RWPE2 (cell line): ENCODE measurements at places on chromosomes 5 and 9.

- no peak for DNase-seq
Observed at GRCh38 chr5:9564752-9565151, 18.9 kb upstream of the SEMA5A start.

GRCh38 chr5:136446565-136446964, 81.2 kb upstream of the TRPC7 start:
- DNase-seq: no peak

DNA sequence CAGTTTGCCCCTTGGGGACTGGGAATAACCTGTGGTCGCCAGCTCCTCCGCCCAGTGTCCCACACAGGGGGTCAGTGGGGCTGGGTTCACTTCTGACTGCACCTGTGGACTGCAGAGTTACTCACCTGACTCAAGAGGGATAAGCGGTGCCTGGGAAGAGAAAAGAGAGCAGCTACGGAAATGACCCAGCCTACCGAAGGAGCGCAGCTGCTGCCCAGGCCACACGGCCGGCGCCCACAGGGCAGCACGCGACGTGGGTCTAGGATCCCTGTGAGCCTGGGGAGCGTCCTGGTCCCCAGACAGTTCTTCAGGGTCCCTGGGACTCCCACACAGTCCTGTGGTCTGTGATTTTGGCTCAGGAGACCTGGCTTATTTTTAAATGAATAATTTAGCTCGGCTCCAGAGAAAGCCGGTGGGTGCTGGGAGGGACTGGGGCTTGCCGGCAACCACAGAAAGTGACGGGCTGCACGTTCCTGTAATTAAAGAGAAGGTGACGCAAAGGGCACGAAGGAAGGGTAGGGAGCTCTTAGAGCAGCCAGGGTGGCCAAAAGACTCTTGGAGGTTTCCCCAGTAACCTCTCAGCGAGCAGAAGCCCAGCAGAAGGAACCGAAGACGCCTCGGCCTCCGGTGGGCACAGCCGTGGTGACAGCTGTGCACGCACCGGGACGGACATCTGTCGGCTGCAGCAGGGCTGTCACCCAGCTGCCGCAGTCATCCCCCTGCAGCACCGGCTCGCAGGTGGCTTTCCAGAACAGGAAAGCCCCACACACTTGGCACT, 97.5 kb upstream of the FCN2 start:
- DNase-seq: no peak

- DNase-seq: no peak
Observed at GRCh38 chr5:42250-42649, 49.7 kb upstream of the PLEKHG4B start.

- DNase-seq: peak; percentile 66
Observed at GRCh38 chr5:1322036-1322900, 22.6 kb downstream of the CLPTM1L start.

- DNase-seq: no peak
Observed at GRCh38 chr5:137753691-137754187, 424 bp downstream of the HNRNPA0 start.

DNA sequence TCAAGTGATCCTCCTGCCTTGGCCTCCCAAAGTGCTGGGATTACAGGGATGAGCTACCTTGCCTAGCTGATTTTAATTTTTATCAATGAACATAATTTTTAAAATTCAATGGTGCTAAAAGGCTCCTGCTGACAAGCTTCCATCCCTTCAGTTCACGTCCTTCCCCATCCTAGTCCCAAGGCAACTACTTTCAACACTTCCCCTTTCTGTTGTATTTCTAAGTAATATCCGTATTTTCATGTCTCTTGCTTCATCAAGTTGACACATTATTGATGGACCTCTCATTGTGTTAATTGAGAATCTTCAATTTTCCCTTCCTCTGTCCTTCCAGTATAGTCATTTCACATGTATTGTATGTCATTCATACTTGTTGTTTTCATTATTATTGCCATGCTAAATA, 93.8 kb upstream of the RASGRF2 start:
- DNase-seq: no peak

GRCh38 chr5:152568016-152568415, 162.9 kb upstream of the NMUR2 start:
- no peak for DNase-seq

DNA sequence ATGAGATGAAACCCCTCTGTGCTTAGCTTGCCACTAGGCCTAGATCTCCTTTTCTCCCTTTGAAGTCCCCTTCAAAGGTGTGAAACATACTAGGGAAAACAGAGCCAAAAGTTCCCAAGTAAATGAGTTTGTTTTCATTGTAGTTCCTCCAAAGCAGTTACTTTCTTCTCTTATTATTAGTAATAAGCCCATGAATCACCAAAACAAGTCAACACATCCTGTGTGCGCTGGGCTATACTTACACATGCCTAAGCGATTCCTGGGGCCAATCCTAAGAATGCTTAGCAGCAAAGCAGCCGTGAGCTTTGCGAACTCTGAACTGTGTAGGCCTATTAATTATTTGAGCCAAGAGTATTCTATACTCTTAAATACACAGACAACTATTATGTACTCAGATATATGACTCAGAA, 7.6 kb downstream of the ENC1 start:
- no peak for DNase-seq

DNA sequence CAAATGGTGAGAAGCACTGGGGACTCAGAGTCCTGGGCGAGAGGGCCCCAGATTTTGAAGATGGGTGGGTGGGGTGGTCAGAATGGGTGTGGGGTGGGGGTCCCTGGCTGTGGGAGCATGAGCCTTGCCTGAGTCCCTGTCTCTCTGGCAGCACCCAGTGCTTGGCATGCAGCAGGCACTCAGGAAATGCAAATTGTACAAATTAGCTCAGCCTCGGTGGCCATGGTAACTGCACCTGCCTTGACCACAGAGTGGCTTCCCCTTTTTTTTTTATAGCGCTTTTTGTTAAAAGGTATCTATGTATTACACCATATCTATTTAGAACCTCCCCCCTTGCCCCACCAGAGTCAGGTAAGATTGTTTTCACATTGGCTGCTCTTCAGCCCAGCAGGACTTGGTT, 19.2 kb upstream of the PITX1 start:
- no peak for DNase-seq

GRCh38 chr5:94908889-94909480, 290.5 kb downstream of the SLF1 start:
- no peak for DNase-seq

DNA sequence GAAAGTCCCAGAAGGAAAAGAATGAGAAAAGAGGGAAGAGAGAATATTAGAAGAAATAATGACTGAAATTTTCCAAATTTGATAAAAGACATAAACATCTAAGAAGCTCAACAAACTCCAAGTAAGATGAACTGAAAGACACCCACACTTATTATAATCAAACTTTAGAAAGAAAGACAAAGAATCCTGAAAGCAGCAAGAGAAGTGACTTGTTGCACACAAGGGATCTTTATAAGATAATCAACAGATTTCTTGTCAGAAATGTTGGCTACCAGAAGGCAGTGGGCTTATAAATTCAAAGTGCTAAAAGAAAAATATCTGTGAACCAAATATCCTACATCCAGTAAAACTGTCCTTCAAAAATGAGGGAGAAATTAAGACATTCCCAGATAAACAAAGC, 49.0 kb upstream of the FNIP1 start:
- DNase-seq: no peak

GRCh38 chr9:115229496-115229895, 111.5 kb upstream of the TNC start:
- DNase-seq: no peak

DNA sequence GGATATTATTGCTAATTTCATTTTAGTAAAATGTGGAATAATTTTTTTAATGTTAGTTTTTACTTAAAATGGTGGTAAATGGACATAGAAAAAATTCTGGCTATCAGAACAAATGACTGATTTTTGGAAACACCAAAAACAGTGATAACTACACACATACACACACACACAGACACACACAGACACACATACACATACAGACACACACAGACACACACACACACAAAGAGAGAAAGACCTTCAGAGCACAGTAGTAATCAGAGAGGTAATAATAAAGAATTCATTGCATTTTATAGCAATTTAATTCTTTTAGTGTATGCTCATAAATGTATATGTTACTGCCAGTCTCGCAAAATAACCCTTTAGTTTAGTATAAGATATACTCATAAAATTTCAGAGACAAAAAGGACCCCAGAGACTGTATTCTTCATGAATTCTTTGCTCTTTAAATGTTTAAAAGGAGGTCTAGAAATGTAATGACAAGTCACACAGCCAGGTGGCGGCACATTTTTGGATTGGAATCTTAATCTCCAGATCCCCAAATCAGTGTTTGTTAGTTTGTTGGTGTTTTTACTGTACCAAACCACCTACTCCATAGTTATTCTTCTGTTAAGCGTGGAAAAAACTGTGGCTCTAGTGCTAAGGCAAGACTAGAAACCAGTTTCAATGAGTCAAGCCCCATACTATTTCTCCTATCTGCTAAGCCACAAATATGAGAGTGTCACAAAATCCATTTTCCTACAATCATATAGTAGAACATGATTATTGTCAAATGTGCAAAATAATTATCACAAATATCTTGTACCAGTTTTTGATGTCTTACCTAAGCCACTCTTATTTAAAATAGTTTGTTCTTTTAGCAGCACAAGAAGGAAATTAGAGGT, 109.9 kb downstream of the EDIL3 start:
- no peak for DNase-seq

DNA sequence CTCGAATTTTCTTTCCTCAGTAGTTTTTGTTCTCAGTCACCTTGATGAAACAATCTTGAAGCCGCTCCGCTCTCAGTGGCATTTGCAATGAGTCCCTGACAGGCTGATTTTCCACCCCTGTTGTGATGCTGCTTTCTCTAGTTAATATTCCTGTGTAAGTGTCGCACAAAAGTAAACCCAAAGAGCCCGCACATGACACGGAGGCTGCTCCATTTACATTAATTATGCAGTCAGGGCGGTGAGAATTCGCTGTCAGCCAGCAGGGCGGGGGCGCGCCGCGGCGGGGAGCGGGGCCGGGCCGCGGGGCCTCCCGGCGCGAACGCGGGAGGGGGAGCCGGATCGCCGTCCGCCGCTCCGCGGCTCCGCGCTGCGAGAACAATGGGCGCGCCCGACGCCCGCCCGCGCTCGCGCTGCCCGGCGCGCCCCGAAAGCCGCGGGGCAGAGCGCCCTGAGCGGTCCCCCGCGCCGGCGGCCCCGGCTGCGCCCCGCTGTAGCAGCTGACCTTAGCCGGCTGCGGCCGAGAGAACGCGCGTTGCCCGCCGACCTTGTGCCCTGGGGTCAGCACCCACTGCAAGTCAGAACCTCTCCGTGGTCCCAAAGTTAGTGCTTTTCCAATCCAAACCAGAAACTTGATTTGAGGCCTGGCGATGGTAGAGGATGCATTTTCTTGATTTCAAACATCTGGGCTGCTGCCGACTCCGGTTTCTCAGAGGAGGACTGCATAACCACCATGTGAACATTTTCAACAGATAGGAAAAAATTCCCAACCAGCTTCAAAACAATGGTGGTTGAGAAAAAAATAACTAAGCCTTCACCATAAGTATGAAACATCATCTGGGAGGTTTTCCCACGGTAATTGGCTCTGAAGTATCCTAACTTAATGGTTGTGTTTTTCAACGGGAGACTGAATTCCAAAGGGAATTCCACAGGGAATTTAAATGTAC, 142.6 kb downstream of the PBX3 start:
- DNase-seq: no peak

GRCh38 chr5:370311-370958, 48.9 kb downstream of the AHRR start:
- no peak for DNase-seq

DNA sequence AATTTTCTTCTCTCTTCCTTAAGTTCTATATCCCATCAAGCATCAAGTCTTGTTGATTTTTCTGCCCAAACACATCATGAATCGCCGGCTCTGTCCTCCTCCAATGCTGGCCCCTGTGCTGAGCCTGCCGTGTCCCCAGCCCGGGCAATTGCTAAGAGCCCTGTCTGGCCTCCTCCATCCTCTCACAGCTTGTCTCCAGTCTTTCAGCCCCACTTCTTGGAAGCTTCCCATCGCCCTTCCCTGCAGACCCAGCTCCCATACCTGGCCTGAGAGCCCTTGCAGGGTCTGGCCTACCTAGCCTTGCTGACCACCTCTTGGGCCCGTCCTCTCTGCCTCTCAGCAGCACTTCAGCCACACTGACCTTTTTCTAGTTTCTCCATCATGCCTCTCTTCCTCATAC, 61.9 kb downstream of the COL15A1 start:
- no peak for DNase-seq

- DNase-seq: peak; percentile 47
Observed at GRCh38 chr9:34809504-34810186, 99.7 kb upstream of the CCL21 start.

GRCh38 chr5:148565148-148565547, 89.2 kb downstream of the HTR4 start:
- DNase-seq: no peak

DNA sequence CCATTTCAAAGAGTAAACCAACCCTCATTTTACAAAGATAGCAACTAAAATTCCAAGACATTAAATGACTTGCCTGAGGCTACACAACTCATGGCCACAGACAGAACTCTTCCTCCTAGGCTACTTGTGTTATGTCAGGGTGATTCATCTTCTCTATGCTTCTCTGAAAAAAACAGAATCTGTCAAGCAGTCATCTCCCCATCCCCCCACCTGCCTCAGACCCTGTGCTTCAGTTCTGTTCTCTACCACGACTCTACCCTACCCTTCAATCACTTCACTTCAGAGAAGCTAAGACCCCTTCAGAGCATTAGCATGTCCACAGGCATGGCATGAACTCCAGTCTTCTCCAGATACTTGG, 277.7 kb upstream of the PTGER4 start:
- no peak for DNase-seq

DNA sequence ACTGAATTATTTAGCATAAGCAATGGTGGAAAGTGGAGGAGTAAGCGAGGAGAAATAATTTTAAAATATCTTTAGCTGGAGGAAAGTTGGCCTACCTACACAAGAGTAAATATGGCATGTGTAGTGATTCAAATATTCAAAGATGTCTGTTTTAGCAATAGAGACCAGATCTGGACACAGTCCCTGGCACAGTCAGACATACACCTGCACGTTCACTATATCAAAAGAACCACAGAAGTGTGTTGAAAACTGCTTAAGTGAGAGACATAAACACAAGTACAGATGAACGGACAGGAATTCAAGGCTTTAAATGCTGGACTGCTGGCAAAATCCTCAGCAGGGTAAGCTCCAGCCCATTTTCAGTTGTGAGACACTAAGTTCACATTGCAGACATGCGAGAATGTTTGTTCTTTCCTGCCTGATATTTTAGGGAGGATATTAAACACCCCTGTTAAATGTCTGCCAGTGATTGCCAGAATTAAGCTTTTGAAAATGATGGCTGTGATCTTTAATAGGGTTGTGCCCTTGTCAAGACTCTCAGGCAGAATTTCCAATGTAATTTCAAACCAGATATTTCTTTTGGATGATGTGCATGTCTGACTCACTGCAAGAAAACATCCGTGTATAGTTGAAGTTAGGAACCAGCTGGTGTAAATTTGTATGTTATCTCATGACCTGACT, 810.6 kb downstream of the TLE4 start:
- no peak for DNase-seq

- no peak for DNase-seq
Observed at GRCh38 chr9:133640580-133641395, 4.6 kb downstream of the DBH start.
